Naive B cell (primary cell): ENCODE measurements at places on chromosomes 4 and X. TPM values are rescaled to one million over a fixed set of nuclear protein-coding genes. Genes with fewer than 3 reads are reported as not detected.

GRCh38 chr4:73836373-73837279 is at the start of gene CXCL6:
CXCL6 (plus strand) TSS chr4:73836678; CDS start chr4:73836751, 73 bp downstream.
- H3K4me3 ChIP-seq = no peak within 1 kb of the TSS
- H3K27ac ChIP-seq = no peak within 1 kb of the TSS
- H3K27me3 ChIP-seq = peaks cover 29% of the 10 kb centered on the region
- no peaks in the 10 kb centered on the region for H3K36me3 ChIP-seq
- no peaks in the 10 kb centered on the region for H3K4me1 ChIP-seq
- DNase-seq = no peak

The PCGF3 gene
- polyA plus RNA-seq = 5.6 TPM

The NEIL3 gene
- 0.13 TPM for polyA plus RNA-seq

The MAGIX gene
- not detected for polyA plus RNA-seq

DNA sequence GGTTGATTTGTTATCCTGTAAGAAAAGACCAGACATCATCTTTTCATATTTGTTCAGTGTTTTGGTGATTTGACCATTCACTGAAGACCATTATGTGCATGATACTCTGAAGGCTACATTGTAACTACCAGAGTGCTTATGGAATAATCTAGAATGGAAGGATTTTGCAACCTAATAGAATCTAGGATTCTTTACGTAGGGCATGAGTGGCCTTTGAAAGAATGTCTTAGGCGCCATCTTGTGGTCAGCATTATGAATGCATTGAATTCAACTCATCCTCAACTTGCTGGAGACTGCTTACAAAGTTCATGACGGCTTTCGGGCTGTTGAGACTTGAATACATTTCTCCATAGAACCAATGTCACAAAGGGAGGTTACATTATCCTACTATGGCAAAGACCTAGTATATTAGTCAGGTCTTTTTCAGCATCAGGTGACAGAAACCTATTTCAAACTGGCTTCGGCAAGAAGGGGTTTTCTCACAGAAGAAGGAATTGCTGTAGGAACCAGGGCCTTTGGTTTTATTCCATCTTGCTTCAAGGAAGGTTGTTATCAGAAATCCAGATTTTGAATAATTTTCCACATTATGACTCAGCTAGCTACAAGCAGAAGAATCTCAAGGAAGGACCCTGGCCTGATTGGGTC is 104.1 kb downstream of the GPAT3 start:
- no peak overlapping the region for H3K27ac ChIP-seq
- no peaks in the 10 kb centered on the region for H3K36me3 ChIP-seq
- DNase-seq = peak; percentile 51
- H3K27me3 ChIP-seq = peaks cover 26% of the 10 kb centered on the region
- H3K4me3 ChIP-seq = no peak overlapping the region
